GM04504 (cell line): ENCODE measurements at places on chromosomes 7 and 10.

DNA sequence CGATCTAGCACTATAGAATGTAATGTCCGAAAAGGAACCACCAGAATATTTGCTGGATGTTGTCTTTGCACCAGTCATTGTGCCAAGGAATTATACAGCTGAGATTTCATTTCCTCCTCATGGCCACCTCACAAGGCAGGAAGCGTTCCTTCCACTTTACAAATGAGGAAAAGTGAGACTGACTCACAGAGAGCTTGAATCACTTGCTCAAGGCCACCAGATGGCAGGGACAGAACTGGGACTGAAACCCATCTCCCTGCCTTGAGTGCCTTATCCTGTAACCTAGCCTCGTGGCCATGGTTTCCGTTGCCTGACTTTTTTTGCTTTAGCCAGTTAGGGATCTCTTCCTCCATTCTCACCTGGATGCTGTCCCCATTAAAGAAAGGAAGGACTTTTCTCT lies 44.7 kb upstream of the PDZD8 start:
- no peak for DNase-seq

- DNase-seq = no peak
Measured at GRCh38 chr10:130634816-130635215, 498.6 kb downstream of the GLRX3 start.

DNA sequence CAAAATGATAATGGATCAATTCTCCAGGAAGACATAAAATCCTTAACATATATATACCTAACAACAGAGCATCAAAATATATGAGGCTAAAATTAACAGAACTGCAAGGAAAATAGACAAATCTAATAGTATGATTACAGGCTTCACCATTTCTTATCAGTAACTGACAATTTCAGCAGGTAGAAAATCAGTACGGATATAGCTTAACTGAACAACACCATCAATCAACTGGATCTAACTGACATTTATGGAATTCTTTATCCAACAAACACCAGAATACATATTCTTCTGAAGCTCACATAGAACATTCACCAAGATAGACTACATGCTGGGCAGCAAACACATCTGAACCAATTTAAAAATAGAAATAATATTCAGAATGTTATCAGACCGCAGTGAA lies 121.1 kb upstream of the CDC14C start:
- DNase-seq = no peak

DNA sequence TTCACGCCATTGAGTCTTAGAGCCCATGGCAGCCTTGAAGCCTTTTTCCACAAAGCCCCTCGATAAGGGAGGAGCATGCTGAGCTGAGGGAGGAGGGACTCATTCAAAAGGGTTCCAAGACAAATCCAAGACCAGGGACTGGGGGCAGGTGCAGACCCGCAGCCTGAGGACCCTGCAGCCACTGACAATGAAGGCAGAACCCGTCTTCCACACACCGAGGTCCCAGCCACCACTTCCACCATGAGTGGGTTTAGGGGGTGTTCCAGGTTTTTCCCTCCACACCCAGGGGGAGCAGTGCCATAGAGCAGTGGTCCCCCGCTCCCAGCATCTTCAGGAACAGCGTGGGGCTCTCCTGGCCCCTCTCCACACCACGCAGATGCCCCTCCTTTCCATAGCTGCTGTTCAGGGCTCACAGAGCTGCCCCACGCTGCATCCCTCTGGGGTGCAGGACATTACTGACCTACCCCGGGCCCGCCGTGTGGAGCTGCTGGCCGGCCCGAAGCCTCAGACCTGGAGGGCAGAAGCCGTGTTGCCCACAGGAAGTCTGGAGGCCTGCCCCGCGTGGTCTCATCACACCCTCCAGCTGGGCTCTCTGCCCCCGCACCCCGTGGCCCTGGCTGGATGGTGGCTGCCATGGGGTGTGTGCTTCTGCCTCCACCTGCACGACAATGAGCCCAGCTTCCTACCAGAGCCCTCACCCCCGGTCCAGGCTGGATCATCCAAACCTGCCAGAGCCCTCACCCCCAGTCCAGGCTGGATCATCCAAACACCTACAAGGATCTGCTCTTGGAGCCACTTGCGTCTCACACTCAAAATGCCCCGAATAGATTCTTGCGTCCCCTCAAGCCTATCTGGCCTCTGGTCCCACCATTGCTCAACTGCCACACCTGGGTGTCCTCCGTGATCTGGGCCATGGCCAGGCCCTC lies 220.0 kb upstream of the TCERG1L start:
- no peak for DNase-seq

GRCh38 chr7:120060875-120061274 lies 212.1 kb upstream of the KCND2 start:
- no peak for DNase-seq

DNA sequence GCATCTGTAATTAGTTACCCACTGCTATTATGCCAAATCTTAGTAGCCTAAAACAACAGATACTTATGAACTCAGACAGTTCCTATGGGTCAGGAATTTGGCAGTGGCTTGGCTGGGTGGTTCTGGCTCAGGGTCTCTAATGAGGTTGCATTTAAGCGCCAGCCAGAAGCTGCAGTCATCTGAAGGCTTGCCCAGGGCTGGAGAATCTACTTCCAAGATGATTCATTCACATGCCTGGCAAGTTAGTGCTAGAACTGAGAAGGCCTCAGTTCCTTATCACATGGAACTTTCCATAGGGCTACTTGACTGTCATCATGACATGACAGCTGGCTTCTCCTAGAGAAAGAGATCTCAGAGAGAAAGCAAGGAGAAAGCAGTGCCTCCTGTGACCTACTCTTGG lies 121.3 kb downstream of the AVL9 start:
- peak; percentile 72 for DNase-seq

DNA sequence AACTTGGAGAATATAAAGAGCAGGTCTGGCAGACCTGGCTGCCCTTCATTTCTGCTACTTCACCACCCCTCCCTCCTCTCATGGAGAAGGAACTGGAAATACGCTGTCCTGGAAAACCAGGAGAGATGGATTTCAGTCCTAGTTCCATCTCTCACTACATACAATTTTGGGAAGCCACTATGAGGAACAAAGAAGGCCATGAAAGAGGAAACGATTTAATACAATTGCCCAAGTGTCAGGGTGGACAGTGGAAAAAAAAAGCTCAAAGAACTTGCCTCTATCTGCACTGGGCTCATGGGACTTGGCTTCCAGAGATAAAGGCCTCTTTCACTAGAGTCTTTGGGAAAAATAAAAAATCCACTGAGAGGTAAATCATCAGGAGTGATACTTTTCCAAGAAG lies 561.7 kb downstream of the KCNMA1 start:
- DNase-seq = no peak

GRCh38 chr7:158274996-158275395 lies 312.6 kb downstream of the PTPRN2 start:
- no peak for DNase-seq
